Activated T-helper 2 cell treated with anti-CD3 and anti-CD28 coated beads, Interferon-gamma antibody, Interleukin-2, Interleukin-4, amounts not matched to agents 10 μg/mL and 5 μg/mL and 100 μg/mL, durations not matched to agents 14 hours and 24 hours and 36 hours (primary cell): ENCODE measurements at places on chromosomes 7 and 10. TPM values are rescaled to one million over a fixed set of nuclear protein-coding genes. Genes with fewer than 3 reads are reported as not detected.

Gene MAP3K8
- total RNA-seq = 33.5 and 37.1 TPM in 2 replicates

Gene JAKMIP3
- 1.3 TPM in 2 replicates for total RNA-seq

Gene PRSS37
- total RNA-seq = not detected in 2 replicates

Gene KIAA1549
- 1.3 TPM in 2 replicates for total RNA-seq

Gene TFEC
- not detected in 2 replicates for total RNA-seq

Gene DNTT
- total RNA-seq = not detected in 2 replicates

Gene KMT2C
- 62.4 and 63.1 TPM in 2 replicates for total RNA-seq

Gene FFAR4
- not detected in 2 replicates for total RNA-seq

Gene CDH23
- total RNA-seq = 0.44 and 0.55 TPM in 2 replicates

Gene GTPBP4
- 134 and 135 TPM in 2 replicates for total RNA-seq

Gene SDHAF3
- total RNA-seq = 23.7 and 26.9 TPM in 2 replicates

Gene FGL2
- total RNA-seq = 1.1 and 1.2 TPM in 2 replicates

Gene HOXA5
- not detected in 2 replicates for total RNA-seq

Gene GIMAP4
- total RNA-seq = 36.7 and 39.1 TPM in 2 replicates

Gene TMEM213
- not detected in 2 replicates for total RNA-seq

Gene PPP1R3C
- total RNA-seq = 0.14 and 0.21 TPM in 2 replicates

Gene TEX36
- not detected in 2 replicates for total RNA-seq

Gene MMD2
- total RNA-seq = not detected in 2 replicates

Gene LRRD1
- 0.09 TPM in 1 of 2 replicates, not detected in the other for total RNA-seq

Gene SHLD2
- 39.9 and 41.7 TPM in 2 replicates for total RNA-seq

Gene HOXA6
- not detected in 2 replicates for total RNA-seq

Gene CYP3A7
- total RNA-seq = not detected in 2 replicates

Gene LDB1
- total RNA-seq = 71.8 and 74.8 TPM in 2 replicates

Gene STEAP1
- 0.46 and 0.50 TPM in 2 replicates for total RNA-seq

Gene CCDC172
- total RNA-seq = not detected in 2 replicates

Gene GCK
- total RNA-seq = 1.8 and 2.3 TPM in 2 replicates

Gene ACHE
- total RNA-seq = 0.09 and 0.21 TPM in 2 replicates

Gene INSIG1
- total RNA-seq = 197 and 198 TPM in 2 replicates

Gene KCND2
- total RNA-seq = not detected in 2 replicates

Gene ZNF32
- 12.1 and 12.9 TPM in 2 replicates for total RNA-seq

Gene APBB1IP
- total RNA-seq = 45.2 and 47.4 TPM in 2 replicates

Gene CRPPA
- 1.3 and 1.4 TPM in 2 replicates for total RNA-seq

Gene CLRN3
- total RNA-seq = not detected in 2 replicates

Gene ACBD7
- total RNA-seq = 3.6 and 4.8 TPM in 2 replicates

Gene LEP
- total RNA-seq = not detected in 2 replicates

Gene RAPGEF5
- 0.67 and 0.82 TPM in 2 replicates for total RNA-seq

Gene XRCC2
- 21.8 and 22.2 TPM in 2 replicates for total RNA-seq

Gene NPTX2
- total RNA-seq = 0.28 and 0.32 TPM in 2 replicates

Gene TRIM50
- total RNA-seq = not detected in 2 replicates

Gene TMEM26
- not detected in 2 replicates for total RNA-seq

Gene CNTNAP2
- not detected in 2 replicates for total RNA-seq

Gene FAM221A
- 6.2 and 6.7 TPM in 2 replicates for total RNA-seq

Gene FXYD4
- total RNA-seq = not detected in 2 replicates

Gene SORBS1
- 0.43 and 1.3 TPM in 2 replicates for total RNA-seq

Gene DHTKD1
- 20.6 and 21.1 TPM in 2 replicates for total RNA-seq

Gene CALML5
- total RNA-seq = not detected in 2 replicates

Gene SORCS3
- total RNA-seq = not detected in 2 replicates

Gene NAT16
- total RNA-seq = not detected in 2 replicates

Gene TRIM56
- total RNA-seq = 42.6 and 43.8 TPM in 2 replicates

Gene GNG11
- total RNA-seq = not detected in 2 replicates

Gene PDZD7
- 0.53 and 0.64 TPM in 2 replicates for total RNA-seq

Gene CALHM1
- total RNA-seq = 0.09 TPM in 1 of 2 replicates, not detected in the other

Gene LIPJ
- total RNA-seq = not detected in 2 replicates

Gene RTKN2
- total RNA-seq = 2.8 and 2.9 TPM in 2 replicates

Gene RELN
- not detected in 2 replicates for total RNA-seq
